D721Med (cell line): ENCODE measurements at places on chromosomes 1 and 21.

DNA sequence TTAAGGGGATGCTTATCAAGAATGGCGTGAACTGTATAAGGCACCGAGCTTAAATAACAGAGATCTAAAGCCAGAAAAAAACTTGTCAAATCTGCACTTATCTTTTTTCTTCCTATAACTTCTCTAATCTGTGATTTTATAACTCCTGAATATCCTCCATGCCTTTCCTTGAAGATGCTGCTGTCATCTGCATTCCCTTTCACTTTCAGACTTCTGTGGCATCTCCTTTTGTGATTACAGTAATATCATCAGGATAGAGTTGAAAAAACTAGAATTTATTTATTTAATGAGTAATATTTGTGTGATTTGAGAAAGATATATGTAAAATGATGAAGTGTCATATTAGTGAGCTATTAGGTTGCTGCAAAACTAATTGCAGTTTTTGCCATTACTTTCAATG lies 357.8 kb upstream of the PTBP2 start:
- DNase-seq: no peak

- no peak for DNase-seq
Observed at GRCh38 chr1:185987611-185988321, 253.6 kb downstream of the HMCN1 start.

GRCh38 chr1:63866084-63866483 lies 92.3 kb downstream of the ROR1 start:
- no peak for DNase-seq

GRCh38 chr1:112337028-112337531 lies 58.9 kb upstream of the CTTNBP2NL start:
- DNase-seq: no peak

DNA sequence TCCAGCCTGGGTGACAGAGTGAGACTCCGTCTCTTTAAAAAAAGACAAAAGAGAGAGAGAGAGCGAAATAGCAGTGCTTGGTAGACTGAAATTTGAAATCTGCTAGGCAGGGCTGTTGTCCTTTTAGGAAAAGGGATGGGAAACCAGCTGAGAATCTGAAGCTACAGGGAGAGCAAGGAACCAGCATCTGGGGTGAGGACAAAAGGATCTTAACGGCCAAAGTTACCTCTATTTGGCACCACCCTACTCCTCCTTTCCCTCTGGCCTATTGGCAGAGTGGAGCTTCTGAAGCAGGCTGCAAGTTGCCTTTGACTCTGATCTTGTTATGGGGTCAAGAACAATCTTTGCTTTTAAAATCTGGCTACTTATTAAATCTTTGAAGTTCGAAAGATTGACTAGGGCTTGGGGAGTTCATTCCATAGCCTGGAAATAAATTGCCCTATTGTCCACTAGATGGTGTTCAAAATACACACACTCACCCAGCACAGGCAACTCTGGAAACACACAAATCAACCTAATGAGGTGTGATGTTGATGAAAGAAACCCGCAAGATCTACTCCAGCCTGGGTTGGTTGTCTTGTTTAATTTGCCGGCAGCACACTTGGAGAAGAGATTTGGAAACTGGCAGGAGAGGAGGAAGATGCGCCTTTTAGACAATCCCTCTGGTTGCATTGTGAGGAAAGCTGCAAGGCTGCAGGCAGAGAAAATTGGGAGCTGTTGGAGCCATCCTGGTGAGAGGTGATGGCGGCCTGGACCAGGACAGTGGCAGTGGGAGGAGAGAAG lies 16.5 kb upstream of the PARP1 start:
- no peak for DNase-seq

GRCh38 chr1:79353224-79353623 lies 346.7 kb upstream of the ADGRL4 start:
- no peak for DNase-seq
